ENCODE measurements at places on chromosomes 11 and 22. TPM values are rescaled to one million over a fixed set of nuclear protein-coding genes. Genes with fewer than 3 reads are reported as not detected.

GRCh38 chr11:86172894-86173293 lies 71.7 kb upstream of the EED start:
- DNase-seq, result no peak

GRCh38 chr11:15519124-15519791 lies 404.5 kb downstream of the INSC start:
- no peak for DNase-seq

GRCh38 chr11:69509381-69509780 lies 27.9 kb downstream of the LINC01488 start:
- DNase-seq, result no peak

- DNase-seq, result no peak
Observed at GRCh38 chr11:61413496-61413895, 16.3 kb downstream of the CPSF7 start.

DNA sequence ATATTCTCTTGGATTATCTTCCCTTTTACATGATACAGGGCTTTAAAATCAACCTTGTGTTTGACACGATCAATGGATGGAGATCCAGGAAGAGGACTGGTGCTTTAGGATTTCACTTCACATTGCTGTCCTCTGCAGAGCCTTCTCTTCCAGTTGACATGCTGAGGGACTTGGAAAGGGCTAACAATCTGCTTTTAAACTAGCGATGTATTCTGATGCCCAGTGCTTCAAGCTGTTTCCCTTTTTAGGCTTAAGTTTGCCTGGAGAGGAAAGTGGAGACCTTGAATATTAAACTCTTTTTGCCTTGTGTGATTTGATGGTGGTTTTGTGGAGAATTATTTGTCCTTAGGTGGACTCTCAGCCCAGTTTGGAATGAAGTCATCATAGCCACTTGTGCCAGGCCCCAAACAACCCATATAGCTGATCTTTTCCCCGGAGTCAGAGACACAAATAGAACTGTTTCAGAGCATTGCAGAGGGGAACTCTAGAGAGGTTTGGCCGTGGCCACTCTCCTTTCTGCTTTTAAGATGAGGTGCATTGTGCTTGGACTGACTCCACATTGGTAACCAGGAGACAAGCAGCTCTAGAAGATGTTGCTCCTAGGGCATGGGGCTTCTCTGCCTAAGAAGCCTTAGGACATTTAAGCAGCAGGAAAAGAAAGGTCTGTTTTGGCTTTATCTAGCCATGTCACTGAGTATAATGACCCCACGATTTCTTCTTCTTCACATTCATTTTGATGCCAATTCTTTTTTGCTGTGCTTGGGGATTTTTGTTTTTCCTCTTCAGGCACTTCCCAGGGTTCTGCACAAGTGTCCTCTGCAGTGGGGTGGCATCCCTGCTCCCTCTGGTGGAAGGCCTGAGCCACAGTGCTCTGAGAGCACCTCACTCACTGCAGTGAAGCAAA lies 152.8 kb downstream of the NCAM1 start:
- DNase-seq, result no peak

DNA sequence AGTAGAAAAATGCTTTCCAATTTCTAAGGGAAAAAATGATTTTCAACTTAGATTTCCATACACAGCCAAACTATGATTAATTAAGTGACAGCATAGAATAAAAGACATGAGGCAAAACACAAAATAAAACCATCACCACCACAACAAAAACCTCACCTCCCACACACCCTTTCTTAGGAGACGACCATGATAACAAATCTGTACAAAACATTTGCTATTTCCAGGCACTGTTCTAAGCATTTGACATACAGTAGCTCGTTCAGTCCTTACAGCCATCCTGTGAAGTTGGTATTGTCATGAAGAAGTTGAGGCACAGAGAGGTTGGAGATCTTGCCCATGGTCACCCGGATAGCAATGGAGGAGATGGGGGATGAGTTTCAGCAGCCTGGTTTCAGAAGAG lies 8.7 kb downstream of the SPI1 start:
- no peak for DNase-seq

DNA sequence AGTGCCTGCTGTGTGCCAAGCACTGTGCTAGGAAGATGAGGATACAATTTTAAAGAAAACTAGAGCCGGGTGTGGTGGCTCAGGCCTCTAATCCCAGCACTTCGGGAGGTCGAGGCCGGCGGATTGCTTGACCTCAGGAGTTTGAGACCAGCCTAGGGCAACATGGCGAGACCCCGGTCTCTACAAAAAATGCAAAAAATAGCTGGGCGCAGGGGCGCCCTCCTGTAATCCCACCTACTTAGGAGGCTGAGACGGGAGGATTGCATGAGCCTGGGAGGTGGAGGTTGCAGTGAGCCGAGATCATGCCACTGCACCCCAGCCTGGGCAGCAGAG lies 8.3 kb downstream of the TPBGL start:
- no peak for DNase-seq

GRCh38 chr11:121722431-121723245 lies 269.9 kb upstream of the SORL1-AS1 start:
- DNase-seq, result no peak

GRCh38 chr11:10654811-10655150 lies 38.8 kb downstream of the IRAG1 start:
- DNase-seq, result no peak

- peak; percentile 75 for DNase-seq
Observed at GRCh38 chr11:75532200-75533048, 6.7 kb upstream of the GDPD5 start.

- DNase-seq, result no peak
Observed at GRCh38 chr11:114970927-114971645, 292.8 kb downstream of the NXPE2 start.

GRCh38 chr22:33605221-33605620 lies 315.1 kb downstream of the LARGE1 start:
- no peak for DNase-seq

- DNase-seq, result no peak
Observed at GRCh38 chr11:111107501-111107900, 138.0 kb upstream of the POU2AF2 start.

DNA sequence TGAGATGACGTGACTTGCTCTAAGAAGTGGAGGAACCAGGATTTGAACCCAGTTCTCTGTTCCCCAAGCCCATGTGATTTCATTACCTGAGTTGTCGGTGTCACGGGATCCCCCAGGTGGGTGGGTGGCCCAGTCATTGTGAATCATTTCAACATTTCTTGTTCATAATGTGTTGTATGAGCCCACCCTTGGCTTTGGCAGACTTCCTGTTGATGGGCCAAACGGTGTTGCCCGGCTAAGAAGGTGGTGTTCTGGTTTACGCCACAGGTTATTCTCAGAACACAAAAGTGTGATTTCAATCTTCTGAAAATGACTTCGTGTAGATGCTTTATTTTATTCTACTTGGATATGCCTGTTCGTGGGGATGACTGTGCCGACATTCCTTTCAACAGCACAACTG lies 21.6 kb upstream of the ST14 start:
- DNase-seq, result no peak

GRCh38 chr11:15367695-15368094 lies 253.0 kb downstream of the INSC start:
- no peak for DNase-seq

DNA sequence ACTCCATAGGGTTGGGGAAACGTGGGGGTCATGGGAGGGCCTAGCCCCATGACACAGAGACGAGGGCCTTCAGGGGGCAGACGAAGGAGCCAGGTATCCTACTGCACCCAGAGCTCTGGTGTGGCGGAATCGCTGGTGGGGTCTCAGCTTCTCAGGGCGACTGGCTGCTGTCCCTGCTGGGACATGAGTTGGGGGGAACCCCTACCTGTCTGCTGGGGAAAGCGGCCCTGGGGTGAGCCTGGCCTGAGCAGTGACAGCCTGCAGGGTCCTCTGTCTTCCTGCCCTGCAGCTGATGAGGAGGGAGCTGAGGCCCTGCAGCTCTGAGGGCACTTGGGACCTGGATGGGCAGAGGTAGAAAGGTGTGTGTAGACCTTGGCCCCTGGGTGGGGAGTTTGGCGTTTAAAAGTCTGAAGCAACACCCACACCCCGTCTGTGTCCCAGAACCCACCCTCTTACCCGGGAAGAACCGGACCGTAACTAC lies 33.6 kb upstream of the GRAMD4 start:
- DNase-seq, result no peak

DNA sequence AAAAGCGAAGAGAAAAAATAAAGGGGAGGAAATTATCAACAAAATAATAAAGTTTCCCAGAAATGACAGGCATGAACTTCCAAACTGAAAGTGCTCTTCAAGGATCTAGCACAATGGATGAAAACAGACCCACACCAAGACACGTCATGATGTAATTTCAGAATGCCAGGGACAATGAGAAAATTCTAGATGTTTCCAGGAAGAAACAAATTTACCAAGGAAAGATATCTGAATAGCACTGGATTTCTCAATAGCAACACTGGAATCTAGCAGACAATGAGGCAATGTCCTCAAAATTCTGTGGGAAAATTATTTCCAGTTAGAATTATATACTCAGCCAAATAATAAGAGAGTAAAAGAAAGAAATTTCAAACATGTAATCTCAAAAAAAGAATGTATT lies 46.0 kb downstream of the DENND5A start:
- DNase-seq, result no peak

- no peak for DNase-seq
Observed at GRCh38 chr11:15536438-15536837, 421.7 kb downstream of the INSC start.

GRCh38 chr22:23532731-23533130 lies 47.4 kb downstream of the IGLL1 start:
- no peak for DNase-seq

GRCh38 chr22:32583921-32584335 lies 109.3 kb downstream of the FBXO7 start:
- DNase-seq, result no peak

- no peak for DNase-seq
Observed at GRCh38 chr11:92477686-92478085, 253.1 kb downstream of the FAT3 start.

GRCh38 chr11:36508743-36509142 lies 1.3 kb downstream of the TRAF6 start:
- no peak for DNase-seq

DNA sequence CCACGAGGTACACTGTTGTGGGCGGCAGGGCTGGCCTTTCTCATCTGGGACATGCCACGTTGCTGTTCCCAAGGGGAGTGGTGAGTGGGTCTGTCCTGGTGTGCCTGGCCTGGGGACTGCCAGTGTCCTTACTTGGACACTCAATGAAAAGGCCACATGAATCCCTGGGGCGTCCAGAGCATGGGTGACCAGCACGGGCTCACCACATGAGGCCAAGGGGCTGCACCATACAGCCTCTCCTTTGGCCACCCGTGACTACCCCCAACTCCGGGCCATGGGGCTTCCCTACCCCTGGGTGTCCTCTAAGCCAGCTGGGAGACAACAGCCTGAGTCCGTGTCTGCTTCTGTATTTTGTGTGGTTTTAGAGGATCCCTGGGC lies 20.2 kb upstream of the TXNRD2 start:
- no peak for DNase-seq

The DNAJB7 gene
- 0.22 TPM for polyA plus RNA-seq

The FDX1 gene
- polyA plus RNA-seq, result 24.8 TPM

The SCGB1C1 gene
- not detected for polyA plus RNA-seq

The ELP4 gene
- 24.2 TPM for polyA plus RNA-seq

The CALCA gene
- polyA plus RNA-seq, result not detected

The C22orf15 gene
- polyA plus RNA-seq, result 1.6 TPM

The TMEM132A gene
- not detected for polyA plus RNA-seq

The OR2AG1 gene
- not detected for polyA plus RNA-seq
